ENCODE measurements at places on chromosomes 11 and 22.

DNA sequence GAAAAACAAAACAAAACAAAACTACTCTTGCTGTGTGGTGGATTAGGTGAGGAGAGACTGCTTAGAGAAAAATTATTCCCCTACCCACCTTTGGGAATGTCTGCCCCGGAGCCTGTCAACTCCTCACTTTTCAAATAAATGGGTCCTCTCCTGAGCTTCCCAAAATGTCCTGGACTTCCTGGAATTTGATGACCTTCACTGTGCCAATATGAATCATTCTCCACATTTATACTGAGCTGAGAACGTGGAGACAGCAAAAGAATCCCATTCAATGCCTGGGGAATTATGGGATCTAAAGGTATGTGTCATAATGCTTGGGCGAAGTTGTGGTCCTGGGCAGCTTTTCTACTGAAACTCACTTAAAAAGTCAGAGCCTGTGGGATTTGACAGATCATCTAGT is 136.8 kb downstream of the KIF18A start:
- H3K4me3 ChIP-seq: no peak overlapping the region
- no peak overlapping the region for H3K27ac ChIP-seq
- peaks cover 6% of the 10 kb centered on the region for H3K4me1 ChIP-seq
- no peaks in the 10 kb centered on the region for H3K27me3 ChIP-seq
- H3K36me3 ChIP-seq: no peaks in the 10 kb centered on the region

DNA sequence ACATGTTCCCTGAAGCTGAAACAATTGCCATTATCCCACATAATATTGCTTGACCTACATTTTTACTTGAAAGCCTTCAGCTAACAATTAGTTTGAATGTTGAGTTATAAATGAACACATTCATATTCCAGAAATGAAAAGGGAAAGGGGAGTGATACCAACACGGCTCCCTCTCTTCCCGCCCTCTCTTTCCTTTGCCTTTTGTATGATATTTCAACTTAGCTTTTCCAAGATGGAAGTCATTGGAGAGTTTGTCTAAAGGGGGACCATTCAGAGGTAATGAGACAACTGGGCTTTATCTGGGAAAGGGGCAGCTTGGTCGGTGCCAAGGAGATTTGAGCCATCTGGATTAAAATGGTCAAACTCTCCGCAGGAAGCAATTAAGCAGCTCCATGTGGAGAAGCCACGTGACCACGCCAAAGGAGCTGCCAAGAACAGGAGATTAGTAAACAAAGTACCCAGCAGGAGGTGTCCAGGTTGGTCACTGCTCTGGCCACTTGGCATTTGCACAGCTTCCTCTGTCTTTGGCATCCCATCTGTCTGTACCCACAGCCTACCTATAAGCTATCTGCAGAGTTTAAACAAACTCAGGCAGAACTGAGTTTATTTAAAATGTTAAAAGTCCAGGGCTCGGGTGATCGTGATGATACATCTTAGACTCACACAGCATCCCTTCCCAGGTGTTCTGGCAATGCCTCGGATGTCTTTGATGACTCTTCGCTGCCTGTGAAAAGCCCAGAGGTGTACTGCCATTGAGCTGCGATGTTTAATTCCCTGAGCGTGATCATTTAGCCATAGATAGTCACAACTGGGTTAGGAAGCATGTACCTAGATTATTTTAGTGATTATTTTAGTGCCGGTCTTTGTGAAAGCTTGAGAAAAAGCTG is 735.9 kb downstream of the NTM start:
- peaks cover 18% of the 10 kb centered on the region for H3K4me1 ChIP-seq
- no peak overlapping the region for H3K4me3 ChIP-seq
- no peaks in the 10 kb centered on the region for H3K27me3 ChIP-seq

- H3K27ac ChIP-seq: peak overlapping the region; percentile 59
- DNase-seq: peak; percentile 97
- H3K27me3 ChIP-seq: no peaks in the 10 kb centered on the region
- peaks cover 25% of the 10 kb centered on the region for H3K4me1 ChIP-seq
- no peak overlapping the region for H3K4me3 ChIP-seq
Observed at GRCh38 chr22:18056161-18056666, 21.6 kb upstream of the PEX26 start.

- no peaks in the 10 kb centered on the region for H3K4me1 ChIP-seq
- H3K27ac ChIP-seq: no peak overlapping the region
- peak; percentile 13 for DNase-seq
- H3K4me3 ChIP-seq: no peak overlapping the region
Observed at GRCh38 chr11:124600621-124601320, 10.5 kb upstream of the PANX3 start.

DNA sequence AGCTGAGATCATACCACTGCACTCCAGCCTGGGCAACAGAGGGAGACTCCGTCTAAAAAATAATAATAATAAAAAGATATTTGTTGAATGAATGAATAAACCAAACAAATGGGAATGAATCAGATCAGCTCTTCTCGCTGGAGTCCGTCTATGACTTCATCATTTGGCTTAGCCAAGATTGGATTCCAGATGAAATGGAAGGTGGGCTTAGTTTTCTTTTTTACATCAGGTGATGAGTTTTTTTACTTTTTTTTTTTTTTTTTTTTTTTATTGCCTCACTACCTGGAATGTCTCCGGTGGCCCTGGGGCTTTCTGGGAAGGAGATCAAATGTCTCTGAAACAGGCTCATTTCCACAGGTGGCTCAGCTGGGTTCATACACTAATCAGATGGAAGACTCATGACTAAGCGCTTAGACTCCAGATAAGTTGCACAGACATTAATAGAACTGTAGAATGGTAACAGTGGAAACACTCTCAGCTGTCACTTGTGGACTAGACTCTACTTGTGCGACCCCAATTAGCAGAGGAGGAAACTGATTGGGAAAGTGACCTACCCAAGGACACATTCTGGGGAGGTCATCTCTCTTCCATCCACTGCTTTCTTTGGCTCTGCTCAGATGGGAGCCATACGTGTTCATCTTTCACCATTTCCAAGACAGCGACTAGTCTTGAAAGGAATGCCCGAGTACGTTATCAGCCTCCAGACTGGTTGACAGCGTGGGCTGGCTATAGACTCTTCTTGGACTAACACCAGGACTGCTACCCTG is 20.5 kb upstream of the RBFOX2 start:
- H3K36me3 ChIP-seq: no peaks in the 10 kb centered on the region
- peak; percentile 69 for DNase-seq

DNA sequence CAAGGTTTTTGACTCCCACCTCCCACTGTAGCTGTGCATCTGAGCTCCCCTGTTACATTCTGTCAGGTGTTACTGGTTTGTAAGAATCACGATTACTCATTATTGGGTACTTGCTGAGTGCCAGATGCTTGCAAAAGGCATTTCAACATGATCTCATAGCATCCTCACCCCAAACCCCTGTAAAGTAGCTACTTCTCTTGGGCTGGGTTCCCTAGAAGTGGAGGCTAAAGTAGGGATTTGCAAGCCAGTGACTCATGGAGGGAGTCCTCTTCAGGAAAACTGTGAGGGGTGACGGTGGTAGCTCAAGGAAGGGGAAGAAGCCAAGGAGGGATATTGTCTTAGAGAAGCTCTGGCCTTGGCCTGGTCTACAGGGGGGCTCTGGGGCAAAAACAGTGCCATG is 78.6 kb downstream of the TIMP3 start:
- H3K4me3 ChIP-seq: no peak overlapping the region
- no peaks in the 10 kb centered on the region for H3K4me1 ChIP-seq
- no peaks in the 10 kb centered on the region for H3K36me3 ChIP-seq
- no peak overlapping the region for H3K27ac ChIP-seq
- peaks cover 14% of the 10 kb centered on the region for H3K27me3 ChIP-seq
- DNase-seq: no peak

DNA sequence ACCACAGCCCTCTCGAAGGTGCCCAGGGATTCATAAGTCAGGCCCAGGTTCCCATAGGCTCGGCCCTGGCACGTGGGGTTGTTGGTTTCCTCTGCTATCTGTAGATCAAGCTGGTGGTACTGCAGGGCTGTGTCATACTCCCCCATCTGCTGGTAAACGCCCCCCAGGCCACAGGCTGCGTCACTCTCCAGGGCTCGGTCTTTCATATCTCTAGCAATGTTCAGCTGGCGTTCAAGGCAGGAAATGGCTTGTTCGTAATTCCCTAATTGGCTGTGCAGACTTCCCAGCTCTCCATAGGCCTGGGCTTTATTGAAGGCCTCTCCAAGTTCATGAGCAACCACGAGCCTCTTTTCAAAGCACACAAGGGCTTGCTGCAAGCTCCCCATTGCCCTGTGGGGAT is 186.4 kb upstream of the PITPNB start:
- no peaks in the 10 kb centered on the region for H3K27me3 ChIP-seq
- H3K4me1 ChIP-seq: peaks cover 15% of the 10 kb centered on the region
- no peak for DNase-seq
- no peak overlapping the region for H3K4me3 ChIP-seq
- no peaks in the 10 kb centered on the region for H3K36me3 ChIP-seq
- H3K27ac ChIP-seq: no peak overlapping the region
